ENCODE measurements at places on chromosomes 2 and 18.

DNA sequence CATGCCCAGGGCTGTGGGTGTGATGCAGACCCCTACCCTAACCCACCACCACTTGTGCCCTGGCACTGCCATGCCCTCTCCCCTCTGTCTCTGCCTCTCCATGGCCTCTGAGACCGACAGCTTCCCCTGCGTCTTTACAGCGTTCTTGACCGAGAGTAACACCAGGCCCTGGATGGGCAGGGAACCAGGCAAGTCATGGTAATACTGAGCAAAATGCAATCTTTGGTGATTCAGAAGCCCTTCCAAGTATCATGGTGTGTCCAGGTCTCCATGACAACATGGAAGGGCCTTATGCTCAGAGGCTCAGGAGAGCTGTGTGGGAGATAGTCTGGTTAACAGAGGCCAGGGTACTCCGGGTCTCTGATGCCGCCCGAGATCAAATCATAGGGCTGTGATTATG, 176.1 kb downstream of the KLHL29 start:
- DNase-seq, result no peak

DNA sequence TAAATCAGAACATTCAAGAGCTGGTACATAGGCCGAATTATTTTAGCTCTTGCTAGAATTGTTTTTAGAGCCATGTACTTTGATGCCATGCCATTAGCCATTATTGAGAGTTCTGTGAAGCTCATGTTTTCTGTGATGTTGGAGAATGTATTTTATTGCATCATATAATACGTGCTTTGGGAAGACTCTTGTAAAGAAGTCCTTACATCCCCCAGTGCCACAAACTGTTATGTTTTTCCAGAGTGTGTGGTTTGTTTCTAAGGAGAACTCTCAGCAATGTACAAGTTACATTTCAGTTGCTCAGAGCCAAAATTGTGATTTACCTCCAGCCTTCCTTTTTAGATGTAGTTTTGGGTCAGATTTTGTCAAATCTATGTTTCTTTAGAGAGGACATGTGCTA, 148.6 kb downstream of the HAUS1 start:
- no peak for DNase-seq

DNA sequence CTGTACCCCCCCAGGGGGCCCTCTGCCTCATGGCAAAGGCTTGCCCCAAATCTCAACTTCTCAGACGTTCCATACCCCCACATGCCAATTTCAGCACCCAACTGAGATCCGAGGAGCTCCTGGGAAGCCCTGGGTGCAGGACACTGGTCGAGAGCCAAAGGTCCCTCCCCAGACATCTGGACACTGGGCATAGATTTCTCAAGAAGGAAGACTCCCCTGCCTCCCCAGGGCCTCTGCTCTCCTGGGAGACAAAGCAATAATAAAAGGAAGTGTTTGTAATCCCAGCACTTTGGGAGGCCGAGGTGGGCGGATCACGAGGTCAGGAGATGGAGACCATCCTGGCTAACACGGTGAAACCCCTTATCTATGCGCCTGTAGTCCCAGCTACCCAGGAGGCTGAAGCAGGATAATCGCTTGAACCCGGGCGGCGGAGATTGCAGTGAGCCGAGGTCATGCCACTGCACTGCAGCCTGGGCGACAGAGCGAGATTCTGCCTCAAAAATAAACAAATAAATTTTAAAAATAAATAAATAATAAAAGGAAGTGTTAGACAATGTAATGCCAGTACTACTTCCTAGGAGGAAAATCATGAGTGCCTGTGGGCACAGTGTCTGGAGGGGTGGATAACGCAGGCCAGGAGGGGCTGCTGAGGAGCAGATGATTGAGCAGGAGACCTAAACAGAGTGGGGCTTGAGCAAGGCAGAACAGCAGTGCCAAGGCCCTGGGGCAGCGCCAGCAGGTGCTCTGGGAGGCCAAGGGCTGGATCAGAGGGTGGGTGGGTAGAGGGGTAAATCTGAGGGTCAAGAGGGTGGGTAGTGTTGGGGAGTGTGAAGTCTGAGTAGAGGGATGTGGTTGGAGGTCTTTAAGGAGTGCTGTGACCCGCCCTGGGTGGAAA, 4.0 kb downstream of the ALPP start:
- no peak for DNase-seq

DNA sequence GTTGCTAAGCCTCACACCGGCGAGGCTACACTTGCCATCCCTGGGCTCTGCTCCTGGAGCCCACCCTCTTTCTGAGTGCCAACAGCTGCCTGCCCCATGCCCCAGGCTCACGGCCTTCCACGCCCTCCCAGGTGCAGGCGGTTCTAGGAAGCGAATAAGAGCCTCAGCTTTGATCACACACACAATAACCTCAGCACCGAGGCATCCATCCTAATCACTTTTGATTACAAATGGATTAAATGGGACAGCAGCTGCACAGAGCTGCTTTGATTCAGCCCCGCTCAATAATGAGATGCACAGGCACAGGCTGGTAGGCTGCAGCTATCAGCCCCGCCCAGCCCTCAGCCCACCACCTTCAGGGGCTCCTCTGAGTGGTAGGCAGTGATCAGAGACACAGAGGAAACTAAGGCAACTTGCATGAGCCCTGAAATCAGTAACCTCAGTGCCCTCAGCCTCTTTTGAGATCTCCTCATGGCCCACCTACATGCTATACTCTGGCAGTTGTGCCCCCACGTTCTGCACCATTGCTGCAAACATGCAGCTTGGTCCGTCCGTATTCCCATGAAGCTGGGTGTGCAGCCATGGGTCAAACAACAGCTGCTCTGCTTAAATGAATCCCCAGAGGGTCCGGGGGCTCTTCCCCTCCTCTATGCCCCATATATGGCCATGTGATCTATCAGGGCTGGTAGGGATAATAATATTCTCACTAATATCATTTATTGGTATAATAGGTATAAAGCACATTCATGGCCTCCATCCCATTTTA, 171.4 kb downstream of the SETBP1 start:
- DNase-seq, result no peak

All from activated naive CD4-positive, alpha-beta T cell (primary cell).